Glutamatergic neuron (in vitro differentiated cells): ENCODE measurements at places on chromosomes 1 and 21. TPM values are rescaled to one million over a fixed set of nuclear protein-coding genes. Genes with fewer than 3 reads are reported as not detected.

DNA sequence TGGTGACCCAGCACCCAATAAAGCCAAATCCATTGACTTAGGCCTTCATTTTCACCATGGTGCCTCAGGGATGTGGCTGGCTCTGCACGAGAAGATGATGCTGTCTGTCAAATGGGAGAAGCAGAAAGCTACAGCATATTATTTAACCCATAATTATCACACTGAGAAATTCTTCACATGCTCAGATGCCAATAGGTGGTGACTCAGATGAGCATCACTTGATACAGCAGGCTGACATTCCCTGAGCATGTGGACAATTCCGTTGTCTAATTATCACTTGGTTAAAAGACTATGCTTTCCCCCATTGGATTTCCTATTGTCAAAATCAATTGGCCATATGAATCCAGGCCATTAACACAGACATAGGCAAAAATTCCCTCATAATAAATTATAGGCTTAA, 44.0 kb upstream of the HSD3B1 start:
- no peaks in the 10 kb centered on the region for H3K36me3 ChIP-seq
- DNase-seq: no peak
- H3K27ac ChIP-seq: no peak overlapping the region

- no peak for DNase-seq
- no peaks in the 10 kb centered on the region for H3K27me3 ChIP-seq
- no peak overlapping the region for H3K4me3 ChIP-seq
- no peaks in the 10 kb centered on the region for H3K36me3 ChIP-seq
These were observed 25.5 kb upstream of the RCC1 start for GRCh38 chr1:28480308-28480707.

The CLCA4 gene
- not detected for total RNA-seq

DNA sequence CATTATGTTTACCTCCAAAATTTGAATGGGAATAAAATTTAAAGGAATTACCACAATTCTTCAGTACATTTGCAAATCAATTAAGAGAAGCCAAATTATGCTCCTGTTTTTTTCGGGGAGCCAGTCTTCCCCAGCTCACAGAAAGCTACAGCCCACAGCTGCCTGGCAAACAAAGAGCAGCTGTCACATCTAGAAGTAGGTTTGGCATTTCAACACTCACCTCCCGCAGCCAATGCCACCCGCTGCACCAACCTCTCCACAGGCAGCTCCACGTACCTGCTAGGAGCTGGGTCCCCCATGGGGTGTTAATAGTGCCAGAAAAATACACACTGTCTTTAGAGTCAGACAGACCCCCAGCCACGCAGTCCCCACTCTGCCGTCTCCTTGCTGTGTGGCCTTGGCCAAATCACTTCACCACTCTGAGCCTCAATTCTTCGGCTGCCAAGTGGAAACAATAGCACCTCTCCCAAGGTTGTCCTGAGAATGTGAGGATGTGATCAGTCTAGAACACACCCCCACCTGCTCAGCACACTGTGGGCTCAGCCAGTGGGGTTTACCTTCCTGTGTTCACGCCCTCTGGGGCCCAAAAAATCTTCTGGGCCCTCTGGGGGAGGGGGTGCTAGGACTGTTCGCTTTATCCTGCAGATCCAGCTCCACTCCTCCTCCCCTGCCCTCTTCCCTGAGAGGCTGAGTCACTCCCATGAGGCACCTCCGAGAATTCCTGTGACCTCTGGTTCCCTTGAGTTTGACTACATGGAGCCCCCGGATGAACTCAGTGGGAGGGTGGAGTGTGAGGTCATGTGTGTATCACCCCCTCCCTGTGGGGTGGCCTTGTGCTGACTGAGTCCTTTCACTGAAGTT, 204.3 kb upstream of the GRIK3 start:
- no peak overlapping the region for H3K4me3 ChIP-seq
- no peak for DNase-seq
- H3K27me3 ChIP-seq: peaks cover 6% of the 10 kb centered on the region
- no peak overlapping the region for H3K27ac ChIP-seq

The LYPLAL1 gene
- 17.4 TPM for total RNA-seq

- peaks cover 2% of the 10 kb centered on the region for H3K4me1 ChIP-seq
- no peak overlapping the region for H3K27ac ChIP-seq
- H3K27me3 ChIP-seq: no peaks in the 10 kb centered on the region
- no peak for DNase-seq
These were observed 16.3 kb upstream of the IFNLR1 start for GRCh38 chr1:24203404-24203803.

- peaks cover 3% of the 10 kb centered on the region for H3K36me3 ChIP-seq
- no peak overlapping the region for H3K27ac ChIP-seq
- no peak for DNase-seq
- peaks cover 1% of the 10 kb centered on the region for H3K27me3 ChIP-seq
- H3K4me1 ChIP-seq: peaks cover 11% of the 10 kb centered on the region
These were observed 106.0 kb downstream of the MRPS6 start for GRCh38 chr21:34179204-34179935.
